ENCODE measurements at places on chromosomes 2 and 18.

DNA sequence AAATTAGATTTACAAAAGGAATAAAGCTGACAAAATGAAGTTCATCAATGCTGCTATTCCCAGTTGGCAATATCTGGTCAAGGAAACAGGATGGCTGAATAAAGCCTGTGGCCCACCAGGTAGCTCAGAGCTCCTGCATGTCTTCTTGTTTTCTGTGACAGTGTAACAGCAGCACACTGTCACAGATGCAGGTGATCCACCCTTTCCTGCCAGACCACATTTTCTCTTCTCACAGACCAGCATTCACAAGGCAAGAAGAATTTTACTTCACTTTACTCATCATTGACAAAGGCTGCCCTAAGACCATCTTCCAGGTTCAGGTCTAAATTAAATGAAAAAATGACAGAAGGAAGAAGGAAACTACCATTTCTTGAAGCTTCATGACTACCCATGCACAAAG is 166.2 kb upstream of the MEIS1 start:
- no peak for DNase-seq

DNA sequence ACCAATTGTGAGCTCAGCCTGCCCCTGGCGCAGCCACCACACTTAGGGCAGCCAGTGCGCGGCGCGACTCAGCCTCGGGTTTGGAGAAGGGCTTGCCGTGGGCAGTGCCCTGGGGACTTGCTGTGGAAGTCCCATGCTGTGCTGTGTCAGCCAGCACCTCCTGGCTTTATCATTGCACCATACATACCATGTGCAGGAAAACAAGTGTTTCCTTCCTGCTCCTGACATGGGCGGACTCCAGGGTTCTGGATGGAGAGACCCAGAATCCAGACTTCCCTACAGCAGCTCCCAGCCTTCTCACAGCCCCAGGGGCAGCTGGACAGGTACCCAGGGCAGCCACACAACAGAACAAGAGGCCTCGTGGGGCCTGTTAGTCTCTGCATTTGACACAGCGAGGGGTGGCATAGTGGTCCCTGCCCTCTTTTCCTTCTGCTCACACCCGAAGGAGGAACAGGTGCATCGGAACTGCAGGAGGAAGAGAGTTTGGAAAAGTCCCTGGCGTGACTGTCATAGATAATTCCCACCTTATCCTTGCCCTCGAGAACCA is 54.2 kb downstream of the SDC1 start:
- no peak for DNase-seq

DNA sequence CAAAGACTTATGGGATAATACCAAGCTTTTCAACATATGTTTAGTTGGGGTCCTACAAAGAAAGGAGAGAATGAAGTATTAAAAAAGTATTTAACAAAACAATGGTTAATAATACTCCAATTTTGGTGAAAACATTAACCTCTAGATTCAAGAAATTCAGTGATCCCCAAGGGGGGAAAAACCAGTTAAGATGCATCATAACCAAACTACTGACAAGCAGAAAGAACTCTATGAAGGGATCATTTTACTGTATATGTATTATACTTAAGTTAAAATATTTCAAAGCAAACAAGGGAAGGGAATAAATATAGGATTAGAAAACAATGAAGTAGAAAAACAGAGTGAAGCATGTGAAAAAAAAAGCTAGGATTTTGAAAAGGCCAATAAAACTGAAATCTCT is 8.7 kb downstream of the CNRIP1 start:
- no peak for DNase-seq

GRCh38 chr18:10878703-10879102 is 270.7 kb downstream of the PIEZO2 start:
- DNase-seq, result no peak

GRCh38 chr2:30230497-30231211 is 680 bp upstream of the LBH start:
- peak; percentile 18 for DNase-seq

GRCh38 chr2:145909175-145909755 is 1389.3 kb upstream of the ZEB2 start:
- no peak for DNase-seq

DNA sequence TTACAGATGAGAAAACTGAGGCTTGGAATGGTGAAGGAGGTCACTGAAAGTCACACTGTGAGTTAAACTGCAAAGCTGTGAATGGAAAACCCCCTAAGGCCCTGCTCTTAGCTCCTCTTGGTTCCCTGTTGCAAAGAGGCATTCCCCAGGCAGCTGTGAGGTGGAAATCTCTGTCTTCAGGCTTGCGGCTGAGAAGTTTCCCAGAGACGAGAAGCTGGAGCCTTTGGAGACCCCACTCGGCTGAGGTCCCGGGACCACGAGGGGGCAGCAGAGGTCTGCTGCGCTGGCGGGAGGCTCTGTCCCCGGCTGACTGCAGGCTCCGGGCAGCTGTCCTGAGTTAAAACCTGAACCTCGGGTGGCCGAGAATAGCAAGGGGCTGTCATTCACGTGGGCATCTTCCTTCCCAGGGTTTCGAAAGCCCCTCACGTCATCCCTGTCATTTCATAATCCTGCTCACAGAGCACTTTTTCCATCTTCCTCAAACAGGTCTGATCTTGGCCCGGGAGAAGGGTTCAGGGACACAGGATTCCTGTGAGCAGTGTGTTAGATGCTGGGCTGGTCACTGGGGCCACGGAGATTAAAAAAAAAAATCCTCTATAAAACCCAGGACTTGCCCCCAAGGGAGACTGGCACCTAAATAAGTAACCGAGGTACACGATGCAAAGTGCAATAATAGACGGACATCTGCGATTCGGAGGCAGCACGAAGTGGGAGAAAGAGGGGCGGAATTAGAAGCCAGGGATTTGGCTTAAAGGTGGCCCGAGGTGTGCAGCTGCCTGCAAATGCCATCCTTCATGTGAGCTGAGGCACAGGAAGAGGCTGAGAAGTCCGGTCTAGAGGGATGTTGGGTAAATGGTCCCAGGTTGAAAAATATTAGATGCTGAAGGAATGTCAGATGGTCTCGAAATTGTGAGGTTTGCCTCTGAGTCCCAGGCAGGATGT is 24.6 kb upstream of the ATOH8 start:
- DNase-seq, result peak; percentile 90

DNA sequence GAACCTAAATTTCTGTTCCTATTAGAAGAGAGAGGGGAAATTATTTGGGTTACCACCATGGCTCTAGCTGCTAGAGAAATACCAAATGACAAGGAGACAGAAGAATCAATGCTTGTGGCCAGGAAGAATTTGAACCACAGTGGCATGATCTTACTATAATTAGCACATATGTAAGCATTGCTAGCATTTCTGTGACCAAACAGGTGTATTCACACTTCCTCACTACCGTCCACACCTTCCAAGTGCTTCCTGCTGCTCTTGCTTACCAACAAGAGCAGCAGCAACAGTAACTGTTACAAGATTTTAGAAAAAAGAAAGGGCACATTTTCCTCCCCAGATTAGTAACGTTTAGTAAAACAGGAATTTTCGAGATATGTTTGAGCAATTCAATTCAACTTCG is 60.5 kb downstream of the CDH7 start:
- DNase-seq, result no peak

DNA sequence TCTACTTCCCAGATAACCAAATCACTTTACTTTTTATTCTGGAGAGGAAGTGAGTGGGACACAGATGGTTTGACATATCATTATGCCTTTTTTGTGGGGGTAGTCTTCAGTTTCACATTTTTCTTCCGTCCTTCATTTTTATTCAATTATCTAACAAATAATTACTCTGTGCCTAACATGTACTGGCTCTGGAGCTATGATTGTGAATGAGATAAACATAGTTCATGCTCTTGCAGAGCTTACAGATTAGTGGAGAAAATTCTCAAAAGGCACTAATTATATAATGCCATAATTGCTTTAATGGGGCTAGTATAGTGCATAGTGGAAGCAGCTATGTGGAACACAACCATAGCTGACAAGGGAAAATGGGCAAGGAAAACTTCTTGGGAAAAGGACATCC is 303.6 kb upstream of the TFPI start:
- DNase-seq, result no peak

GRCh38 chr2:123179526-123179925 is 845.6 kb upstream of the CNTNAP5 start:
- no peak for DNase-seq

- DNase-seq, result no peak
These were observed 302.8 kb downstream of the NCKAP5 start for GRCh38 chr2:133265432-133265949.

DNA sequence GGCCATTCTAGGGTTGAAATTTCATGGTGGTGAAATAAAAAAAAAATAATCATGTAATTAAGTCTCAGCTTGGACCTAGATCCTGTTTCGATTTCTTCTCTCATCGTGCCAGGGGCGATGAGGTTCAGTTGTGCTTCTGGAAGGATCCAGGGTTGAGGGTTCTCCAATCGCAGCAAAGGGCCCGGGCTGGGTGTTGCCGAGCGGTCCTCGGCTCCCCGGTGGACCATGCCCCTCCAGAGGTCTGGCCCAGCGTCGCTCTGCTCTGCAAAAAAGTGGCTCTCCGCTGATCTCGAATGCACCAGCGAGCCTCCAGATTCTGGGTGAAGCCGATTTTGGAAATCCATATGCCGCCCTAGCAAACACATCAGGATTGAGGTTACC is 39.0 kb downstream of the EN1 start:
- no peak for DNase-seq

DNA sequence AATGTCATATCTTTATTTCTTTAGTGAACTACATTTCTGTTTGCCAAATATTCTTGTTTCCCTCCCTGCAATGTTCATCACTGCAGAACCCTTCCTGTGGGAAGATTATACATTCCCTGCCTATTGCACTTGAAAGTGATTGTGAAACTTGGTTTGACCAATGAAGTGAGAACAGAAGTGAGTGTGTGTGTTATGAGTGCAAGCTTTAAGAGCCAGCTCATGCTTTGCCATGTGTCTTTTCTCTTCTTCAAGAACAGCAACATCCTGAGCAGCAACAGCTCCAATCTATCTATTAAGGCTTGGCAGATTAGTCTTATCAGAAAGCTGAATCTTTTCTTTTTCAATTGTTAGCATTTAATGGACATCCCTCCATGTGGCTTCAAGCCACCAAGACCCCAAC is 42.0 kb upstream of the UBE2E3 start:
- DNase-seq, result no peak

- no peak for DNase-seq
These were observed 199.6 kb downstream of the BCL11A start for GRCh38 chr2:60353863-60354262.

Measured in HuH-7.5 (cell line).